ENCODE measurements at places on chromosomes 12 and 14.

- no peak for DNase-seq
Observed at GRCh38 chr12:80217011-80217535, 117.7 kb downstream of the OTOGL start.

DNA sequence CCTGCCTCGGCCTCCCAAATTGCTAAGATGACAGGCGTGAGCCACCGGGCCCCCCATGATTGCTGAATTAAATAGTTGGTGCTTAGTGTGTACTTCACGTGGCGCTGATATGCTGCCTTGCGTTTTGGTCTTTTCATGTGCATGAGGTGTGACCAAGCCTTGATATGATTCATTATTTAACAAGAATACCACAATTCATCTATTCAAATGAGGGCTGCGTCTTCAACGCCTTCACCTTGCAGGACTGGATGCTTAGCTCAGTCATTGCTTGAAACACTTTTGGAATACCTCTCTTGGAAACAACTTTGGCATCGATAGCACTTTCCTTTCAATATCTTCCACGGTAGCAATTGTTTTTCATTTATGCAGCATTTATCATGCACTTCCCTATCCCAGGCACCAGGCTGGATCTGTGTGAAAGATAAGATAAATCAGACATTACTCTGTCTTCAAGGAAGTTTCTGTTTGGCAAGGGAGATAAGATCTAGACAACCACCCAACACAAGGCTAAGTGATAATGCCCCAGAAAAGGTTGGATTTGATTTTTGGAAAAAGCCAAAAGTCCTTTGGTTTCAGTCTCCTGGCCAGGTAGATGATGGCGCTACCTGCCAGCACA lies 1.3 kb upstream of the TEAD4 start:
- no peak for DNase-seq

DNA sequence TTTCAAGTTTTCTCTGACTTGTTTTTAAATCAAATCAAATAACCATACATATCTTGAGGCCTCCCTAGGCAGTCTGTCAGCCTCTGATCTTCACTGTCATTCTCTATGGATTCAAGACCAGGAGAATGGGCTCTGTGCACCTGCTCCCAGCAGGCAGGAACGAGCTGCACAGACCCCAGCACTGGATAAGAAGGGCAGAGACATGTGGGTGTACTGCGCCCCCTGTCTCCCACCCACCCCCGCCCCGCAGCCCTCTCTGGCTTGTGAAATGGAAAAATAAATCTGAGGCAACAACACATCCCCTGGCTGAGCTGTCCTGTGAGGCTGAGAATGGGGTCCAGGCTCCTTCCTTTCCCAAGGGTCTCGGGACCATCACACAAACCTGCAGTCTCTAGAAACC lies 26.3 kb downstream of the CLMN start:
- no peak for DNase-seq

DNA sequence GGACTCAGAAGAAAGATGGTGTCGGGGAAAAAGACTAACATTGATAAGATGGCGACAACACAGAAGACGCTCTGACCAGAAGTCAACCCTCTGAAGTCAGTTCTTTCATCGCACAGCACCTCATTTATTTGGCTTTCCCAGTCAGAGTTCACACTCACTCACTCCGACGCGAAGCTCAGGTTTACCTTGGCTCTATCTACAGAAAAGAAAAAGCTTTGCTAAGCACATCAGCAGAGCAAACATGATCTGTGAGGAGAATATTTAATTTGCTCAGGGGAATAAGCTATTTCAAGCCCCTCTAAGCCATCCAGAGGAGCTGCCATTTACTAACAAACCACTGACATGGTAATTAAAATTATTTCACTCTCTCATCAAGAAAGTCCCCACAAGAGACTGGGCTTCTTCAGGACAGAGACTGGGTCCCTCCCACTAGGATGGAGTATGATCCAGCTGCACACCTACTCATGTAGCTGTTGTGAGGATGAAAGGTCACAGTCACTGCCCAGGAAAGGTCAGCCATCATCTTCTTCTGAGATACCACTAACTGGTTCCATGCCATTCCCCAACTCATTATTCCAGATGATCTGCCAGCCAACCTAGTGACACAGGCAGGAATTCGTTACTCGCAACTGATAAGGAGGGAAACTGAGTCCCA lies 111.4 kb downstream of the TTC7B start:
- no peak for DNase-seq

DNA sequence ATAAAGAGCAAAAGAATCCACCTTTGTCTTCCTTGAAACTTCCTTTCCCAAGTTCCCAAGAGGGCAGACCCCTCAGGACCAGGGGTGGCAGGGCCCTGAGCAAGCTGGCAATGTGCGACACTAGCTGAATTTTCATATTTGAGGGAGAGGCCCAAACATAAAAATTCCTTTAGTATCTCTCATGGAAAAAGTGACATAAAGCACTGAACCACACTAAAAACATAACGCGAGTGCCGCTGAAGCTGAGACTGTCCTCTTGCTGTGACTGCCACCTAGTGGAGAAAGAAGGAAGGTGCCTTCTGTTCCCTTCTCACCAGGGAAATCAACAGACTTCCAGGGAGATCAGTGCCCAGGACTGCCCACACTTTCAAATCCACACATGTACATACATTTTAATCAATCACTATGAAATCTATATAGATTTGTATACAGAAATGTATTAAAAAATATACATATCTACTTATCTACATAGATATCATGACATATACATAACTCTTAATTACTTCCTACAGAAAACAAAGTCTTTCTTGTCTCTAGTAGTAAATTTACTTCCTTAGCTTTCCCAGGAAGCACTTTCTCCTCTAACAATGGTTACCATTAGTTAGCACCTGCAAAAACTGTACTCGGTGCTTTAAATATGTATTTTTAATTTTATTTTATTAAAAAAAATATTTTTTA lies 53.8 kb downstream of the SSH1 start:
- peak; percentile 60 for DNase-seq

DNA sequence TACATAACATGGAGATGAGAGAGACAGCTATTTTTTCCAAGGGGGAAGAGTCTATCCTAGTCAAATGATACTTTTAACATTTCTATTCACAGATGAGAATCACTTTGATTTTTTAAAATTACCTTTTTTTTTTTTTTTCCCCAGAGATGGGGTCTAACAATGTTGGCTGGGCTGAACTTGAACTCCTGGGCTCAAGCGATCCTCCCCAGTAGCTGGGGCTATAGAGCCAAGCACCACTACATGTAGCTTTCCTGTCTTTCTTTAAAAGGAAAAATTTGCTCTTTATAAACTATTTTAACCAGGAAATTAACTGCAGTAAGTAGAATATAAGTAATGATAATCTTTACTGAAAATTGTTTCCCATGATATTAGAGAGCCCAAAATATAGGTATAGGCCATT lies 3.3 kb downstream of the PRICKLE1 start:
- no peak for DNase-seq

- no peak for DNase-seq
Observed at GRCh38 chr14:65957631-65958205, 528.5 kb upstream of the CCDC196 start.

- no peak for DNase-seq
Observed at GRCh38 chr14:28870033-28870564, 103.5 kb downstream of the FOXG1 start.

- DNase-seq, result no peak
Observed at GRCh38 chr12:127162307-127162706, 1104.7 kb upstream of the TMEM132C start.

- no peak for DNase-seq
Observed at GRCh38 chr12:66170606-66171005, 810 bp upstream of the TMBIM4 start.

GRCh38 chr12:55686366-55687010 lies 21.2 kb downstream of the ITGA7 start:
- no peak for DNase-seq

- peak; percentile 7 for DNase-seq
Observed at GRCh38 chr12:93773122-93773871, 96.1 kb downstream of the CRADD start.

GRCh38 chr12:105945880-105946279 lies 192.9 kb downstream of the NUAK1 start:
- DNase-seq, result no peak

DNA sequence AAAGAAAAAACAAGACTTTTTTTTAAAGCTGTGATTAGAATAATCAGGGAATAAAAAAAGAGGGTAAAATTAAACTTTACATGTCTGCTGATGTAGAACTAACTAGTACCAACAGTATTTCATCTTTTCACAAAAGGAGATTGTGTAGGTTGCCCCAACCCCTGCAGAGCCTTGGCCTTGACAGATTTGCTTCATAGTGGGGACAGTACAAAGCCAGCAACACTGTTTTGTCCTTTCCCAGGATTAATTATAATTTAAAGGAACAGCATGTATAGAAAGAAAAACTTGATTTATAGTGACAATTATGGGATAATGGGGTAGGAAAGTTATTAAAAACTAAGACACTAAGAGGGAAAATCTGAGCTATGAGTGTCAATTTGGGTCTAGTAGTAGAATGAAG lies 604.0 kb downstream of the GALC start:
- no peak for DNase-seq

- no peak for DNase-seq
Observed at GRCh38 chr12:3805077-3805476, 52.2 kb upstream of the CRACR2A start.

GRCh38 chr14:105471297-105471821 lies 3.3 kb upstream of the CRIP2 start:
- no peak for DNase-seq

DNA sequence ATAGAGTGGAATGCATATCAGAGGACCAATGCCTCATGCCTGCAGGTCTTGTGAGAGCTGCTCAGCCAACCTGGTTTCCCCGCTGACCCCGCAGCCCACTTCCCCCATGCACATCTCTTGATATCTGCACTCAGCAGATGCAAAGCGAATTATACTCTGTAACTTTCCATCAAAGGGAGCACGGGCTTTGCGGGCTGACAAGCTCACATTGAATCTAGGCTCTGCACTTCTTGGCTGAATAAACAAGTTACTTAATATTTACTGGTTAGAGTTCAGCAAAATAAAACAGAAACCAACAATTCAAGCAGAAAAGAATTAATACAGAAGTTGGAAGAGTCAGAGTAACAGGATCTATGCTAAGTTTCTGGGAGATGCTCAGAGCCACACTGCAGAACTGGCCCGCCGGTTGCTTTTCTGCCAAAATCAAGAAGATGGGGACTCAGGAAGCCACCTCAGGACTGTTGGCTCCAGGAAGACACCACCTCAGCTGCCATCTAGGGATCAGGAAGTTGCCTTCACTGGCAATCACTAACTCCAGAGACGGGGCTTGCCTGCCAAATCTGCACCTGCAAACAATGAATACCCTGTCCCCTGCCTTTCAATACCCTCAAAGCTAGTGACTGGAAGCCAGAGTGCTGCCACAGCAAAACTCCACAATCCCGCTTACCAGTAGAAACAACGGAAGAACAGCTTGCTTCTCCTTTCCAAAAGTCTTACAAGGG lies 46.5 kb downstream of the NR1H4 start:
- no peak for DNase-seq

- peak; percentile 58 for DNase-seq
Observed at GRCh38 chr14:72420749-72421474, 473.0 kb downstream of the DPF3 start.

GRCh38 chr12:13375583-13376345 lies 179.2 kb downstream of the EMP1 start:
- no peak for DNase-seq

DNA sequence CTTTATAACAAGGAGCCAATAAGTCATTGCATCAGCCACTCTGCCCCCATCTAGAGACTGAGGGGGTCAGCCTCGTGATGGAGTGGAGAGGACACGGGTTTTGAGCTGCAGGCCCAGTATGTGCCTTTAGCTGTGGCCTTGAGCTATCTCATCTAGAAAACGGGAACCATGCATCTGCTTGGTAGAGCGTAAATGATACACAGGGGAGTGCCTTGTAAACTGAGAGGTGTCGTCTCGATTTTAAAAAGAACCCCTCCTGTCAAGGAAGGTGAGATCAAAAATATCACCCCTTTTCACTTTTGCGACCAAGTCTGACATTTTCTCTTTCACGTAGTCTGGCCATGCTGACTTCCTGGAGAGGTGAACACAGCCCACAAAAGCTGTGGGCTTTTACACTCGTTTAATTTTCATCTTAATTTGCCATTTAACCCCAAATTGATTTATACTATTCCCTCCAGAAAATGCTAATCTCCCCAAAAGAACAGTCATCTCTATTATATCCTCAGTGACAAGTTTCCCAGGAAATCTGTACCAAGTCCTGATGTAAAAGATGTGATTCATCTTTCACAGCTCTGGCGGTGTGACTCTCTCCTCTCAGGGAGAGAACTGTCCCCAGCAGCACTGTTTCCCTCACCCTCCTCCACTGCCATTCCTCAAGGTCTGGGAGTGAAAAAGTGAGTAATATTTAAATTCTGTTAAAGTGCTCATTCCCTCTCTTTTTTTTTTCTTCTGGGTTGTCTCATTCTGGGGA lies 30.6 kb downstream of the VCPKMT start:
- no peak for DNase-seq

- no peak for DNase-seq
Observed at GRCh38 chr14:49019467-49020115, 566.6 kb downstream of the RPS29 start.

DNA sequence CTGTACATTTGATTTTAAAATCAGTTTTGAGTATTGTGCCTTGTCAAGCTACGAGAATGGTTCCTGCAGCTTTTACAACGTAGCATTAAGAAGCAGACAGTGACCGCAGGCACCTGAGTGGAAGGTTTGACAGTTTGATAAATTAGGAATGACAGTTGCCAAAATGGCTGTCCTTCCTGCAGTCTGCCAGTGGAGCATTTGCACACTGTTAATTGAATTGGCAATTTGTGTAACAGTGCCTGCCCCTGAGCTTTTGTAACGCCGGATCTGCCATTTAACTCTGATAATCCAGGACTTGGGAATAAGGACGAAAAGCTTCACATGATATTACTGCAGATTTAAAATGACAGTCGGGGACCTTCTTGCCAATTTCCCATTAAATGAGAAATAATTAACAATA lies 385.3 kb downstream of the NPAS3 start:
- no peak for DNase-seq

DNA sequence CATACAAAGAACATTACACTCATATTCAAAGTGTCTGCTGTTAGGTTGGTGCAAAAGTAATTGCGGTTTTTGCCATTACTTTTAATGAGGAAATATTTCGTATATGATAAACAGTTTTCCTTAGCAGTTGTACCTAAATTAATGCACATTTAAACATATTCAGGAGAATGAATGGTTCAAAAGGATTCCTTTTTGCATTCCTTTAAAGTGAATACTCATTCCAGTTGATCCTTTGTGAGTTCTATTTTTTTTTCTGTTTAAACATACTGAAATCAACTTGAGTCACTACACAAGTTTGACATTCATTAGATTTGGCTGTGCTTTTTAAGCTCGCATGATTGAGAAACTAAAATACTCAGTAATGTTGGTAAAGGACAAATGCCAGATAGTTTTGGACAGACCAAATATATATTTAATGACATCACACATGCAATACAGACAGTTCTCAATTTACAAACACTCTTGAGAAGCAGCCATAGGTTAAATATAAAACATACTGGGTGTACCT lies 13.8 kb upstream of the SLC38A2 start:
- no peak for DNase-seq
